ENCODE measurements at places on chromosomes 6 and 20. TPM values are rescaled to one million over a fixed set of nuclear protein-coding genes. Genes with fewer than 3 reads are reported as not detected.

- no peaks in the 10 kb centered on the region for H3K4me1 ChIP-seq
- no peak overlapping the region for H3K4me3 ChIP-seq
- H3K27me3 ChIP-seq: no peaks in the 10 kb centered on the region
- DNase-seq: no peak
These were observed 94.5 kb downstream of the MAP3K7 start for GRCh38 chr6:90492369-90492768.

Gene SENP6
- 80.6 TPM for total RNA-seq

- H3K4me1 ChIP-seq: peaks cover 19% of the 10 kb centered on the region
- no peak overlapping the region for H3K4me3 ChIP-seq
- no peaks in the 10 kb centered on the region for H3K27me3 ChIP-seq
- no peaks in the 10 kb centered on the region for H3K36me3 ChIP-seq
These were observed 46.6 kb upstream of the RNF24 start for GRCh38 chr20:4061987-4062386.

Gene IPCEF1
- total RNA-seq: 0.26 TPM

- no peak for DNase-seq
- H3K36me3 ChIP-seq: peaks cover 3% of the 10 kb centered on the region
These were observed 48.0 kb downstream of the RARS2 start for GRCh38 chr6:87541744-87542143.

DNA sequence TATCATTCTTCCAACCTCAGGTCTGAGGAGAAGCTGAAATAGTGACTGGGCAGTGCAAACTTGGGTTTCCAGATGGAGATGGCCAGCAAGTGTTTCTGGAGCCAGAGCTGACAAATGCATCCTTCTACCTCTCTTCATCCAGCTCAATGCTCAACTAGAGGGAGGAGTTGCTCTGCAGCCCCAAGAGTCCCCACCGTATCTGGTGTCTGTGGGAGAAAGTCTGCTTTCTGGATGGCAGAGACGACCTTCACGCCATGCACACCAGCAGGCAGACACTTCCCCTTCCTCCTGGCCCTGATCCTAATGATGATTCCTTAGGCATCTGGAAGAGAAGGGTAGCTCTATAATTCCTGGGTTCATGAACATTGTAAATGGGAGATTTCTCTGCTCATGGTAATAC lies 127.4 kb upstream of the SPACA1 start:
- H3K4me3 ChIP-seq: no peak overlapping the region
- DNase-seq: no peak
- no peaks in the 10 kb centered on the region for H3K4me1 ChIP-seq
- no peak overlapping the region for H3K27ac ChIP-seq

Gene RPS18
- 6,125 TPM for total RNA-seq

Gene CDH26
- 0.50 TPM for total RNA-seq

Gene PLCB4
- total RNA-seq: 13.7 TPM

Gene DNAH8
- total RNA-seq: under 0.01 TPM

- no peaks in the 10 kb centered on the region for H3K27me3 ChIP-seq
- no peak overlapping the region for H3K4me3 ChIP-seq
- no peak for DNase-seq
- no peaks in the 10 kb centered on the region for H3K36me3 ChIP-seq
- H3K4me1 ChIP-seq: peaks cover 5% of the 10 kb centered on the region
These were observed 41.0 kb downstream of the CCN2 start for GRCh38 chr6:131910219-131910589.

- H3K27me3 ChIP-seq: peaks cover 3% of the 10 kb centered on the region
- no peaks in the 10 kb centered on the region for H3K4me1 ChIP-seq
- H3K4me3 ChIP-seq: no peak overlapping the region
- no peaks in the 10 kb centered on the region for H3K36me3 ChIP-seq
- no peak for DNase-seq
- H3K27ac ChIP-seq: no peak overlapping the region
These were observed 64.9 kb downstream of the YTHDF1 start for GRCh38 chr20:63150911-63151531.

GRCh38 chr6:150230164-150230561 lies 87.3 kb downstream of the PPP1R14C start:
- no peak overlapping the region for H3K27ac ChIP-seq
- H3K4me3 ChIP-seq: no peak overlapping the region
- H3K27me3 ChIP-seq: no peaks in the 10 kb centered on the region
- no peaks in the 10 kb centered on the region for H3K36me3 ChIP-seq
- DNase-seq: no peak
- H3K4me1 ChIP-seq: no peaks in the 10 kb centered on the region

DNA sequence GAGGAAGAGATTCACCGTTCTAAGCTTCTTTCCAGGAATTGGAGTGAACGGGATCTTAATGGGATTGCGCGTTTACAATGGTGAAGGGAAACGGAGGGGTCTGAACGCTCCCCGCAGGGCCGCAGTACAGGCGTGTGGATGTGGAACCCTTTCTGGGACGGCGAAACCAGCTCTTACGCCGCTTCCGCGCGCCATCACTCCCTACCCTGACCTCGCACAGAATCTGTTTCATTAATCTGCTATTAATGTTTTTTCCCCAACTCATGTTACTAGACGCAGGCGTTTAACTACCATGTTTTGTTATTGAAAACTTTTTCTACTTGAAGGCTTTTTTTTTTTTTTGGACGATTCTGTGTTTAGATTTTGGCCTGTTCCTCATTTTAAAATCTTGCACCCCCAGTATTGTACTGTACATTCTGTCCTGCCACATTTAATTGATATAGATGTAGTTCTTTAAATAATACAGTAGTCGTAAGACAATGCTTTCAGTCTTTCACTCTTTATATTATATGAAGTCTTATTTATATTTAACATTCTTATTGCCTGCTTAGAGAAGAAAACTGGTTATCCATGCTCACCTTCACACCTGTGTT lies 696 bp upstream of the SUPT3H start:
- H3K4me1 ChIP-seq: no peaks in the 10 kb centered on the region
- no peaks in the 10 kb centered on the region for H3K36me3 ChIP-seq
- H3K27ac ChIP-seq: peak overlapping the region; percentile 96
- no peak for DNase-seq
- peak overlapping the region; percentile 82 for H3K4me3 ChIP-seq
- H3K27me3 ChIP-seq: no peaks in the 10 kb centered on the region

Gene NECAB3
- 20.5 TPM for total RNA-seq

Gene PKHD1
- total RNA-seq: not detected

Gene ULBP1
- total RNA-seq: 0.26 TPM

DNA sequence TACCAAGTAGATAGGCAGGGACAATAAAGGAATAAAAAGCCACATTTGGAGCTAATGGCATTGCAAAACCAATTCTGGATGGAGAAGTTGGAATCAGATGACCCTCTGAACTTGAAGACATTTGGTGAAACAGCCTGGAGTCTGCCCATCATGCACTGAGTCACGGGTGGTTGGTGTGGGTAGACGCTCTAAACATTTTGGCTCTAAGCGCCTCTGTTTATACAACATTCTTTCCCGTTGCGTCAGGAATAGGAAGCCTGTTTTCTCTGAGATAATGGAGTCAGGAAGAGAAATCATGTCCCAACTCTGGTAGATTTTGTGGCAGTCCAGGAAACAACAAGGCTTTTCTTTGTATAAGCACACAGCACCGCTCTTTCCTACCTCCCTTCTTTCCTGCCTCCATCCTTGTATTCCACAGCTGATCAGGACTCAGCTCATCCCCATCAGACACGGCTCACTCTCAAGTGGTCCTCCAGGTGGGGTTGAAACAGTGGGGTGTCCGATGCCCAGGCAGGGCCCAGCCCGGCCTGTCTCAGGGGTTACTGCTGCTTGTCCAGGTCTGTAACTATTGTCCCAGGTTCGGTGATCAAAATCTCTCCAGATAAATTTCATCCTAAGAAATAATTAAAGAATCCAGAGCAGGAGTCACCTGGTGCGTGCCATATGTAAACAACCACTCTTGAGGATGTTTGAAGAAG lies 12.1 kb upstream of the RAMACL start:
- peaks cover 2% of the 10 kb centered on the region for H3K36me3 ChIP-seq
- no peak overlapping the region for H3K4me3 ChIP-seq
- peaks cover 35% of the 10 kb centered on the region for H3K4me1 ChIP-seq
- peak; percentile 96 for DNase-seq
- H3K27me3 ChIP-seq: no peaks in the 10 kb centered on the region
- peak overlapping the region; percentile 96 for H3K27ac ChIP-seq

DNA sequence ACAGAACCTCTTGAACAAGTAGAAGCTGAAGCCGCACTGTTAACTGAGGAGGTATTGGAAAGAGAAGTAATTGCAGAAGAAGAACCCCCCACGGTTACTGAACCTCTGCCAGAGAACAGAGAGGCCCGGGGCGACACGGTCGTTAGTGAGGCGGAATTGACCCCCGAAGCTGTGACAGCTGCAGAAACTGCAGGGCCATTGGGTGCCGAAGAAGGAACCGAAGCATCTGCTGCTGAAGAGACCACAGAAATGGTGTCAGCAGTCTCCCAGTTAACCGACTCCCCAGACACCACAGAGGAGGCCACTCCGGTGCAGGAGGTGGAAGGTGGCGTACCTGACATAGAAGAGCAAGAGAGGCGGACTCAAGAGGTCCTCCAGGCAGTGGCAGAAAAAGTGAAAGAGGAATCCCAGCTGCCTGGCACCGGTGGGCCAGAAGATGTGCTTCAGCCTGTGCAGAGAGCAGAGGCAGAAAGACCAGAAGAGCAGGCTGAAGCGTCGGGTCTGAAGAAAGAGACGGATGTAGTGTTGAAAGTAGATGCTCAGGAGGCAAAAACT lies 40.1 kb downstream of the ZBTB2 start:
- H3K27ac ChIP-seq: no peak overlapping the region
- DNase-seq: no peak
- no peaks in the 10 kb centered on the region for H3K4me1 ChIP-seq
- no peak overlapping the region for H3K4me3 ChIP-seq

DNA sequence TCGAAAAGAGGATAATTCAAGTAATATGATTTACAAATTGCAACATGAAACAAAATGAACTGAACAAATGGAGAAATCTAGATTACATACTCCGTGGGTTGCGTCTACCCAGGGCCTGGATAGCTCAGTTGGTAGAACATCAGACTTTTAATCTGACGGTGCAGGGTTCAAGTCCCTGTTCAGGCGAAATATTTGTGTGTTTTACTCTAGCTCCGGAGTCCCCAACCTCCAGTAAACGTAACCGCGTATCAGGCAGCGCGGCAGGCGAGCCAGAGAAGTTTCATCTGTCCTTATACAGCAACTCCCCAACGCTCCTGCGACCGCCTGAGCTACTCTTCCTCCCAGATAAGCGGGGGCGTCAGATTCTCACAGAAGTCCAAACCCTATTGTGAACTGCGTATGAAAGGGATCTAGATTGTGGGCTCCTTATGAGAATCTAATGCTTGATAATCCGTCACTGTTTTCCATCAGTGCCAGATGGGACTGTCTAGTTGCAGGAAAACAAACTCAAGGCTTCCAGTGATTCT lies 176.1 kb downstream of the TRIM27 start:
- H3K27ac ChIP-seq: no peak overlapping the region
- H3K27me3 ChIP-seq: no peaks in the 10 kb centered on the region
- H3K4me1 ChIP-seq: no peaks in the 10 kb centered on the region
- DNase-seq: peak; percentile 92
- H3K36me3 ChIP-seq: no peaks in the 10 kb centered on the region
- H3K4me3 ChIP-seq: no peak overlapping the region

- no peaks in the 10 kb centered on the region for H3K27me3 ChIP-seq
- H3K4me1 ChIP-seq: peaks cover 9% of the 10 kb centered on the region
- no peak overlapping the region for H3K27ac ChIP-seq
- no peaks in the 10 kb centered on the region for H3K36me3 ChIP-seq
- no peak for DNase-seq
These were observed 191.1 kb upstream of the SGK1 start for GRCh38 chr6:134508862-134509498.

- H3K36me3 ChIP-seq: no peaks in the 10 kb centered on the region
- H3K4me1 ChIP-seq: peaks cover 6% of the 10 kb centered on the region
- H3K4me3 ChIP-seq: peak within 1 kb of the TSS; percentile 84
- peak within 1 kb of the TSS; percentile 63 for H3K27ac ChIP-seq
These were observed at the start of gene B4GALT5 for GRCh38 chr20:49713753-49714712. Gene B4GALT5, minus strand, starts transcription at chr20:49713878. Its CDS starts 188 bp downstream, at chr20:49713690.

Gene RIN2
- total RNA-seq: 61.4 TPM

Gene CTAGE9
- total RNA-seq: not detected

DNA sequence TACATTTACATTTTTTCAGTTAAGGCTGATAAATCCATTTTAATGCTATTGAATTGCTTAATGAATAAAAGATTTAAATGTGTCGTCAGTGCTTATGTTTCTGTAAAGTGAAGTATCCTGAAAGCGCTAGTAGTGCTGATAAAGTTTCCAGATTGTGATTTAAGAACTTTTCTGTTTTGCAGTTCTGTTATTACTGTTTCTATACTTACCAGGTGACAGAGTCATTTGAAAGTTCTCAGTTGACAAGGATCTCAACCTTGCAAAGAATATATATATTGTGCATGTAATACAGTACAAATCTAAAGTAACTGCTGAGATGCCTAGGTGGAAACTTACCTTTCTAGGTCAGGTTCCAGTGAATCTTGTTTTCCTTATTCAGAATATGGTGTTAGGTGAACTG lies 201.8 kb downstream of the ARID1B start:
- no peaks in the 10 kb centered on the region for H3K36me3 ChIP-seq
- no peak overlapping the region for H3K4me3 ChIP-seq
- DNase-seq: no peak
- no peak overlapping the region for H3K27ac ChIP-seq
- H3K27me3 ChIP-seq: no peaks in the 10 kb centered on the region

Gene GRM1
- total RNA-seq: 0.17 TPM

Gene CPNE5
- 0.26 TPM for total RNA-seq

- peak; percentile 93 for DNase-seq
- no peak overlapping the region for H3K27ac ChIP-seq
- H3K4me3 ChIP-seq: no peak overlapping the region
These were observed 34.4 kb upstream of the ARHGAP18 start for GRCh38 chr6:129744201-129744879.

GRCh38 chr20:39909447-39909846 lies 779.6 kb downstream of the MAFB start:
- no peaks in the 10 kb centered on the region for H3K36me3 ChIP-seq
- no peaks in the 10 kb centered on the region for H3K4me1 ChIP-seq

GRCh38 chr6:77740380-77740779 lies 87.5 kb downstream of the MEI4 start:
- no peaks in the 10 kb centered on the region for H3K27me3 ChIP-seq
- H3K27ac ChIP-seq: no peak overlapping the region
- no peak overlapping the region for H3K4me3 ChIP-seq
- H3K36me3 ChIP-seq: no peaks in the 10 kb centered on the region
- H3K4me1 ChIP-seq: no peaks in the 10 kb centered on the region

GRCh38 chr20:23459461-23460150 lies 6.9 kb upstream of the CST11 start:
- DNase-seq: no peak
- no peak overlapping the region for H3K4me3 ChIP-seq
- no peaks in the 10 kb centered on the region for H3K36me3 ChIP-seq
- H3K27ac ChIP-seq: no peak overlapping the region

GRCh38 chr6:117653949-117654348 lies 21.3 kb upstream of the NUS1 start:
- H3K27ac ChIP-seq: no peak overlapping the region
- DNase-seq: no peak
- H3K4me3 ChIP-seq: no peak overlapping the region
- H3K4me1 ChIP-seq: no peaks in the 10 kb centered on the region
- no peaks in the 10 kb centered on the region for H3K36me3 ChIP-seq
- no peaks in the 10 kb centered on the region for H3K27me3 ChIP-seq

All from fibroblast of lung (primary cell).